Ovary (tissue), 10 donors: ENCODE measurements at places on chromosomes 5 and 9. TPM values are rescaled to one million over a fixed set of nuclear protein-coding genes. Genes with fewer than 3 reads are reported as not detected.

MEGF10 gene
- polyA plus RNA-seq: 0.10 TPM

DMGDH gene
- 2.1 TPM for polyA plus RNA-seq

C9orf50 gene
- polyA plus RNA-seq: not detected

SLC22A4 gene
- 1.7 TPM for polyA plus RNA-seq

PHF24 gene
- 0.10 TPM for polyA plus RNA-seq

FOXD4L5 gene
- polyA plus RNA-seq: not detected

PCDHB12 gene
- 2.8 TPM for polyA plus RNA-seq

LIFR gene
- 17.3 TPM for polyA plus RNA-seq

NMRK1 gene
- polyA plus RNA-seq: 33.4 TPM

NKD2 gene
- polyA plus RNA-seq: 0.80 TPM

TSSK1B gene
- not detected for polyA plus RNA-seq

LCN15 gene
- not detected for polyA plus RNA-seq

TLE1 gene
- polyA plus RNA-seq: 28.8 TPM

TICAM2 gene
- polyA plus RNA-seq: 3.1 TPM

DIRAS2 gene
- not detected for polyA plus RNA-seq

CEL gene
- 1.3 TPM for polyA plus RNA-seq

EXD3 gene
- polyA plus RNA-seq: 19.4 TPM

TXNDC8 gene
- not detected for polyA plus RNA-seq

IFNA21 gene
- not detected for polyA plus RNA-seq

CCDC152 gene
- polyA plus RNA-seq: 2.5 TPM
